Mucosa of descending colon (tissue), 3 donors: ENCODE measurements at places on chromosomes 7 and 10.

GRCh38 chr7:38629651-38630510 is 1.3 kb downstream of the AMPH start:
- no peak for DNase-seq

GRCh38 chr10:86316274-86316835 is 50.2 kb downstream of the GRID1 start:
- no peak for DNase-seq

DNA sequence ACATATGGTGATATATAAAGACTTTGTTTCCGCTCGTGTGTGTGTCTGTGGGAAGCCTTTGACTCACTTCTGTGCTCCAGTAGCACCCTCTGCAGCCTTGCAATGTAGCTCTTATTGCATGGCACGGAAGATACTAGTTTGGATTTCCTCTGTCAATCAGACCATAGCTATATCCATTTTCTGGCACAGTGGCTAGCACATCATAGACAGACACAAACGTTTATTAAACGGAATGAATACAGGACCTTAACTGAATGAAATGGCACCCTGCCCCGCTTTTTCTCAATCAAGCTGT is 124.0 kb upstream of the PTPN20 start:
- peak; percentile 27 for DNase-seq

GRCh38 chr7:129213828-129214227 is 11.0 kb upstream of the AHCYL2 start:
- no peak for DNase-seq

GRCh38 chr7:74412056-74412455 is 41.6 kb upstream of the GTF2IRD1 start:
- no peak for DNase-seq

- no peak for DNase-seq
These were observed 113.6 kb downstream of the TBXAS1 start for GRCh38 chr7:139942636-139943035.

DNA sequence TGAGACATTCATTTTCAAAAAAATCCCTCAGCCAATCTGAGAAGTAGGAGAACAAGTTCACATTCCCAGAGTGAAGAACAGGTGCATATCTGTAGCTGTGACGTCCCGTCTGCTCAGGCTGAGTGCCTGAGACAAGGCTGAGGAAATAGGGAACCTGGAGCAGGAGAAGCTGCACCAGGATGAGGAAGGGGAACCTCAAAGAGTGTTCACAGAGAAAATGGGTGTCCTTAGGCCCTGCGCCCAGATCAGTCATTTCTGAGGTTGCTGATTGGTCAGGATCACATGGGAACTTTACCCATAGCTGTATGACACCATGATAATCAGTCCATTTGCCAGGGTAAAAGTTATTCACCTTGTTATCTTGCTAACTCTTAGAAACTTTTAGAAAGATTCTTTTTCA is 34.2 kb upstream of the TARP start:
- no peak for DNase-seq

- DNase-seq = no peak
These were observed 351.7 kb upstream of the C7orf33 start for GRCh38 chr7:148238761-148239325.

DNA sequence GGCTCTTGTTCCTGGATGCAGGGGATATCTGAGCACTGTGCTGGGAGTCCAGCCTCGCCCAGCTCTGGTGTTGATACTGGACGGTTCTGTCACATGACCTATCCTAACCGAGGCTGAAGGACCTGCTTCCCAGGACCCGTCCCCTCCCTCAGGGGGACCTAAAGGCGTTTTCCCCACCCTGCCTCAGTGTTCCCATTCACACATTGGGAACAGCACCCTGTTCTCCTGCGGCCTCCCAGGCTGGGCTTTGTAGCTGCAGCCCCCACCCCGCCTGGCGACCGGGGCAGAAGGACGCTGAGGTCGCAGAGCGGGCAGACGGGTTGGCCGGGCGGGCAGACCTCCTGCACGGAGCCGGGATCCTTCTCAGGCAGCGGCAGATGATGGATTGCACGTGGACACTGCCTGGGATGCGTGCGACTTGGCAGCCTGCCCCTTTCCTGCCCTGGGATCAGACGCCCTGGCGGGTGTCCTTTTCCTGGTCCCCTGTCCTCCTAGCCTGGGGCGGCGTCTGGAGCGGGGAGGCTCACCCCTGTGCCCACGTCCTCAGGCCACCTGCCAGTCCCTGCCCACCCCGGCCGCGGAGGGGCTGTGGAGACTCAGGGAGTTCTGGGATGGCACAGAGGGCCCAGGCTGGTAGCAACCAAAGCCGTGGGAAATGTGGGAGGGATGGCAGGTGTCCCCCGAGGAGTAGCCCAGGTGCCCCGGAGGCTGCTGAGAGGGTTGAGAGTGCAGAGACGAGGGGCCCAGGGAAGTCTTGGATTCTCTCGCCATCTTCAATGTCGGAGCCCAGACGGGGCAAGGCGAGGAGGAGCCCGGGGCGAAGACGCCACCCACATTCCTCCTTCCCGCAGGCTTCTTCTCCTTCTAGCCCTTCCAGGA is 17.2 kb upstream of the PSMG3 start:
- no peak for DNase-seq

GRCh38 chr10:50382576-50383023 is 131.3 kb upstream of the ASAH2 start:
- no peak for DNase-seq

- no peak for DNase-seq
These were observed 56.0 kb downstream of the NKX6-2 start for GRCh38 chr10:132729810-132730572.

DNA sequence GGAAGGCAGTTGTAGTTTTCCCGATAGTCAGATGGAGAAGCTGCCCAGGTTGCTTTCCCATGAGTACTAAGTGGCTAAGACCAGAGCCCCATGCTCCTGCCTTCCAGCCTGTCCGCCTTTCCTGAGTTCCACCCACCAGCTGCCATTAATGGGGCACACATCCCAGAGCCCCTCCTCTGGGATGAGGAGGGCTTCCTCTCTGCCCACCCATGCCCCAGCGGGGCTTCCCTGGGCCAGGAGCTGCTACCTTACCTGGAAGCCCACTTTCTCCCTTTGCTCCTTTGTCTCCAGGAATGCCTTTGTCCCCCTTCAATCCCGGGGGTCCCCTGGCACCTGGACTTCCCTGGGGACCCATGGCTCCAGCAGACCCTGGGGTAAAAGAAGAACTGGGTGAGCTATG is 7.8 kb downstream of the SFTPD start:
- DNase-seq = no peak

GRCh38 chr10:121942749-121943416 is 15.1 kb upstream of the ATE1 start:
- DNase-seq = no peak

- no peak for DNase-seq
These were observed at the start of gene KCND2 for GRCh38 chr7:120272701-120273475. TSS of gene KCND2 (plus strand) at chr7:120273175.

DNA sequence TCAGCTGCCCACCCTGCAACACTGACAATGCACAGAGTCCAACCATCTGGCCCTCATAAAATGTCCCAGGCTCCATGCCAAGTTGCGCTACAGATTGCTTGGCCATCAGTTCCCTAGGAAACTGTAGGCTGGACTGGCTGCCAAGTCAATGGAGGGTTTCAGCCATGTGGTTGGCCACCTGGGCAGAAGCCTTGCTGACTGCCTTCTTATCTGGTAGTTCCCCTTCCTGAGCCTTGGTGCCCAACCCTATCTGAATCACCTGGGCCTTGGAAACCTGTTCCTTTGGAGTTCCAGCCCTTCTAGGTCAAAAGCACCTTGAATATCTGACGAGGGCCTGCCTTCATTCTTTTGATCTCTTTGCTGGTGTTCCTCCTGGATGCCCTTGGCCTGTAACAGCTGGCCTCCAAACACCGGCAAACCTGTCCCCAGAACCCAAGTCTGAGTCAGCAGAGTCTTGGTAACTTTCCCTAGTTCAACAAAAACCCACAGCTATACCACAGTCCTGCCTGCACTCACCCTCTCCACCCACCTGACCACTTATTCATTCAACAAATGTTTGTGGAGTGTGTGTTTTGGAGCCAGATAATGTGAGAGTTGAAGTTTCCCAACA is 37.4 kb upstream of the KDM7A start:
- DNase-seq = peak; percentile 83

DNA sequence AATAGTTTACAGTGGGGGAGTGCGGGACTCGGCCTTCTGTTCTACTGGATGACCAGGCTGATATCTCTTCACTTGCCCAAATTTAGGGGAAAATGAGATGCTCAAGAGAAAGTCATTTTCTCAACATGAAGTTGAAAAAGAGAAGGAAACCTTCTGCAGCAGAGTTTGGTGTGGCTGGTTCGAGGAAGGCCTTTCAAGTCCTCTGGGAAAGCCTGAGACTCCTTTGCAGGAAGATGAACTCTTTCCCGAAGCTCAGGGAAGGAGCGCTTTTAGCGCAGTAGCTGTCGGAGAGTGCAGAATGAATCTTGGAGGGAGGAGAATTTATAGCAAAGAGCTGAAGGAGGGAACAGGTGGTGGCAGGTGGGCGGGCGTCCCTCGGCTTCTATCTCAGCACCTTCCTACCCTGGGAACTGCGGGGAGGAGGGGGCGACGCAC is at the start of gene ATOH7:
ATOH7 (minus strand) TSS at position 297 of the 435 bp plus-strand sequence. CDS start 436 bp downstream, outside the sequence.
- DNase-seq = no peak

- DNase-seq = no peak
These were observed 68.0 kb upstream of the INSIG1 start for GRCh38 chr7:155229548-155230168.

DNA sequence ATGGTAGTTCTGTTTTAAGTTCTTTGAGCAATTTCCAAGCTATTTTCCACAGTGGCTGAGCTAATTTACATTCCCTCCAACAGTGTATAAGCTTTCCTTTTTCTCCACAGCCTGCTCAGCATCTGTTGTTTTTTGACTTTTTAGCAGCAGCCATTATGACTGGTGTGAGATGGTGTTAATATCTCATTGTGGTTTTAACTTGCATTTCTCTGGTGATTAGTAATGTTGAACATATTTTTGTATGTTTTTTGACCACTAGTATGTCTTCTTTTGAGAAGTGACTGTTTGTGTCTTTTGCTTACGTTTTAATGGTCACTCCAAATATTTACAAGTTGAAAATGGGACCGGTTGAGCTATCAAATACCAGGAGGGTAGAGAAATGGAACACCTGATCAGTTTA is 20.4 kb downstream of the GNG11 start:
- DNase-seq = no peak

DNA sequence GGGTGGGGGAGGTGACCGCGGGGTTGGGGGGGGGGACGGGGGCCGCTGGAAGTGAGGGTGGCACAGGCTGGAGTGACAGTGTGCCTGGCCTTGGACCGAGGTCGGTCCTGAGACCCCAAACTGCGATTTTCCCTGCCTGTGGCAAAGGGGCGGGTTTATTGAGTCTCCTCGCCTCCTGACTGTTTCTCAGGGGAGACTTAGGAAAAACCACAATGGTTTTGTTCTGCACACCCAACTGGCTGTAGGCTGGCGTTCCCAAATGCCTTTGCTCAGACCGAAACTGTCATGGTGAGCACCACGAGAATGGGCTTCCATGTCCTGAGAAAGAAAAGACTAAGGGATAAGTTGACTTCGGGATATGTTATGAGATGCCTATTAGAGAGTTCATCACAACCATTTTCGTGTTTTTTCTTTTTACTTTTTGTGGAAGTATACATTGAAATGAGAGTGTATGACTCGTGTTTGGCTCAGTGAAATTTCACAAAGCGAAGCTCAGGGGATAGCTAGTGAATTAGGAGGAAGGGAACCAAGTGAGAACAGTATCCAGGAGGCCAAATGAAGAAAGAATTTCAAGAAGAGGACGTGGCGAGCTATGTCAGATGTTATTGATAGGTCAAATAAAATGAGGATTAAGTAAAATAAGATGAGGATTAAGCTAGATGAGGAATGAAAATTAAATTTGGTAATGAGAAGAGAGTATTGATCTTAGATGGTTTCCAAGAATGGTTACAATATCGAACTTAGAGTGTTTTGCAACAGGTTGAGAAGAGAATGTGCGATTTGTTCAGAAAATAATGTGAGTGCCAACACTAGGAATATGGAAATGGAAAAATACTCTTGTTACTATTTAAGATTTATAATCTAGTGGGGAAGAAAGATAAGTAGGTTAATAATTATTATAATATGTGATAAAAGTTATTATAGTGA is 918 bp downstream of the NET1 start:
- DNase-seq = no peak

DNA sequence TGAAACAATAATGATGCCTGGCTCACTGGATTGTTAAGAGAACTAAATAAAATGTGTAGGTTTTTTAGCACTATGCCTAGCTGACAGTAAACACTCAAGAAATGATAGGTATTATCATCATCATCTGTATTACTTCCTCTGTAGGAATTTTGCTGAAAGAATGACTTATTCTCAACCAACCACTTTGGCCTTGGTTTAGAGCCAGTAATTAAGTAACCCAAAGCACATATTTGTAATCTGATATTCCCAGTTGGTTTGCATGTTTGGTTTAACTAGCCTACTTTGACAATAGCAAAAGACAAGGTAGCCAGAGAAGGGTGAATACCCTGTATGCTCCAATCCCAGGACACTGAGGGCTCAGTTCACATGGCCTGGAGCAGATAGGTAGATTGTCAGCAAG is 34.4 kb downstream of the BCAP29 start:
- no peak for DNase-seq

GRCh38 chr7:32914184-32914583 is 22.6 kb upstream of the KBTBD2 start:
- DNase-seq = no peak

- DNase-seq = no peak
These were observed 6.1 kb downstream of the KCTD7 start for GRCh38 chr7:66634816-66635215.

- DNase-seq = no peak
These were observed 986 bp upstream of the PPP2R2D start for GRCh38 chr10:131899695-131900349.

- DNase-seq = no peak
These were observed 12.0 kb upstream of the AKR1B1 start for GRCh38 chr7:134470864-134471263.

DNA sequence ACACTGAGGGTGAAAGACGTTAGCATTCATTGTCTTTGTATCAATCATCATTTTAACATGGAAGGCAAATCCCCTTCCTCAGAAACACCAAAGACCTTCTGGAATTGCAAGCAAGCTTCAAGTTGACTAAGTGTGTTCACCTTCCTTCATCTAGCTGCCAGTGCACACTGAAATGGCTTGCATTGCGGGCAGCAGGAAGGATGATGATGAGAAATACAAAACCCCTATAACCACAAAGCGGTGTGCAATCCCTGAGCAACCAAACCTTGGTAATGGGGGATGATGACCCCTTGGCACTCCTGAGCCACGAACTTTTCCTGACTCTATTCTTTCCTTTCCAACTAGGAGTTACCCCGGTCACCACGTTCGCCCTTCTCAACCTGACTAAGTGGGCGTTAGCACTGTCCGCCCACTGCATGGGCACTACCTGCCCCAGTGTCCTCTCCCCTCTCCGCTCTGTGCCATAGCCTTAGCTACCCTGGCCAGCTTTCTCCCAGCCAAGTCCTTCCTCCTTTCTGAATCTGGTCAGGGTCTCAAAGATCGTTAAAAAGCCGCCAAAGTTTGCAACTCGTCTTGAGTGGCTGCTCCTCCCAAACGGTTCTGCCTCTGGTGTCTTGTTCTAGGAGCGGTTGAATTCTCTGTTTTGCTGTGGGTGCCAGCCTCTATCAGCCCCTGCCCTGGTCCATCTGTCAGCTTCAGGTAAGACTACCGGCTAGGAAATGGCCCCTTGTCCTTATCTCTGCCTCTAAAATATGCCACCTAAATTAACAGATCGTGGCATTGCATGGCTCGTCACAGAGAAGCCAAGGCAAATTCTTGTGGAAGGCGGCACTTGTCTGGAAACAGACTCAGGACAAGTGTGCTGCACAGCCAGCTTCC is 586 bp upstream of the AOC1 start:
- DNase-seq = no peak

- DNase-seq = no peak
These were observed 100.8 kb downstream of the ANLN start for GRCh38 chr7:36490419-36490830.
